AG08395 (cell line): ENCODE measurements at places on chromosomes 3 and 15.

GRCh38 chr15:25243800-25244097 is 195.1 kb downstream of the UBE3A start:
- DNase-seq: no peak

DNA sequence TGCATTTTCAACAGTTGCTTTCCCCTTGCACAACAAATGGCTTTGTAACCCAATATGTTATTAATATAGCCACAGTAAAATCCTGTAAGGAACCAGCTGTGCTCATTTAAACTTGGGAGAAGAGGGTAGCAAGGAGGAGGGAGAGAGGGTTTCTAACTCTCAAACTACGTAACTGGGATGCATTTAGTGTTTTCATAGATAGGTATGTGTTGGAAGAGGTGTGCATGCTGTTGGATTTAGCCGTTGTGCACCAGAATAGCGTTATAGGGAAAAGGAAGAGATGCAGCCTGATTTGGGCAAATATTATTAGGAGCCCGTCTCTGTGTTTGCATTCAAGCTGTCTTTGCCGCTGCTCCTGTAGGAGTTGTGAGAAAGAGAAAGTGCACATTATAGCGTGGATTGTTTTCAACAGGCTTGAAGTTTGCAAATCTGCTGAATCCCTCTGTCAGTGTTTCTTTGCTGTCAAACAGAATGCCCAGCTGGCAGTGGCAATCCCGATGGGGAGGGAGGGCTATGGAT is 39.4 kb downstream of the ARPP21 start:
- DNase-seq: no peak

DNA sequence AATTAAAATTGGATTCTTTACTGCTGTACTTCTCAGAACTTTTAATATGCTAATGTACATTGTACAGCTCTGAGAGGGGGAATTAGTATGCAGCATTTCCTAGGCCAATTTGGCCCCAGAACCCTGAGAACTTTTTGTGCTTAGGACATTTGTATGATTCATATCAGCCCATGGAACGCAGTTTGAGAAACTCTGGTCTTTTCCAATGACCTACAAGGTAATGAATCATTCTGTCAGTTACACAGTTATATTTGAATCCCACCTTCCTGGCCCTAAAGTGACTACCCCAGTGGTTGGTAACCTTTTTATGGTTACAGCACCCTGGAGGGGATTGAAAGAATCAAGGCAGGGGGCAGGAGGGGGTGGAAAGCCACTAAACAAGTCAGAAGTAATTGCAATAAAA is 25.6 kb upstream of the KBTBD12 start:
- DNase-seq: no peak

- no peak for DNase-seq
Observed at GRCh38 chr3:50168791-50169190, 13.7 kb downstream of the SEMA3F start.

- DNase-seq: peak; percentile 51
Observed at GRCh38 chr15:94164202-94164807, 67.1 kb upstream of the MCTP2 start.

DNA sequence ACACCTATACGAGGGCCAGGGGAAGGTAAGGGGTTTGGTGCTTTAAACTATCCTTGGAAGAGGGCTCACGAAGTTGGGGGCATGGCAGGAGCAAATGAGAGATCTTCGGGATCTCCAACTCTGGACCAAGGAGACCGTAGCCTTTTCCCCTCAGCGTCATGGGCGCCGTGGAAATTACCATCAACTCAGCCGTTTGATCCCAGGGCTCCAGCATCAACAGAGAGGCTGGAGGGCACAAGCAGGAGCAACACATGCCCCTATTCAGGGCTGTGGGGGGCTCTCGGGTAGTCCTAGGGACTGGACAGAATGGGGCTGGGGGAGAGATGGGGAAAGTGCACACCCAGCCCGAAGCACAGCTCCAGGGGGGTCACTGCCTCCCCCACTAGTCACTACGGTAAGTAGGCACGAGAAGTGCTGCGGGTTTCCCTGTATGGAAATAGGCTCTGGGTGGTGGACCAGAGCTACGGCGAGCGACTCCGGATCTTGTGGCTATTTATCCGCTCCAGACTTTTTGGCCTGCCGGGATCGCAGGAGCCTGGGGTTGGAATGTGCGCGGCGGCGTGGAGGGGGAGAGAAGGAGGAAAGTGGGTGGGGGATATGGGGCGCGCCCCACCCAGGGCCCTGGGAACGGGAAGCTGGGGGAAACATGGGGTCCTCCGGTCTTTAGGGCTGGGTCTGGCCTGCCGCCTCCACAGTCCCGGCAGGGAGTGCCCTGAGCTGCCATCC is 539 bp upstream of the LAMB2 start:
- peak; percentile 94 for DNase-seq

DNA sequence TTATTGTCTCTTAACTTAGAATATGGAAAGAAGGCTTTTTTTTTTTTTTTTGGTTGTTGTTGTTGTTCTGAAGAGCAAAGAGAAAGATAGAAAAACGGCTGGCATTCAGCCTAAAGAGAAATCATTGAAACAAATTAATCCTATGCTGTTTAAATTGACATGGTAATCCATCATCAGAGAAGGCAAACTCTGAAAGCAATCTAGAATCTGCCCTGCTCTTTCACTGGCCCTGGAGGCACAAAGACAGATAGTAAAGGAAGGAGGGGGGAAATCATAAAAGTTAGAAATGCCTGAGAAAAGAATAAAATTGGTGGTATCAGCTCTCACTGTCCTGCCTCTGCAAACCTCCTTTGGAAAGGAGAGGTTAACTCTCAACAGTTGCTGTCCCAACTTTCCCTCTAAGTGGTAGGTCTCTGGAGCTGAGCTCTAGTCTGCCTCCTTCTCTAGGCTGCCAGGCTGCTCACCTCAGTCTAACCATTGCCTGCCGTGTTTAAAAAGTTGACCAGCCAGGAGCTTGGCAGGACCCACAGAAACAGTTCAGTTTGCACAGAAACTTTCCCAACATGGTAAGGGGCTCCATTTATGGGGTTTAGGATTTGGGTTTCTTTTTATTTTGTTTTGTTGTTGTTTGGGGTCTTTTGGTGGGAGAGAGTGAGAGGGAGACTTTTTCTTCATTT is 13.4 kb upstream of the NR2F2 start:
- no peak for DNase-seq

GRCh38 chr3:195040094-195040493 is 230.9 kb downstream of the XXYLT1 start:
- DNase-seq: no peak

DNA sequence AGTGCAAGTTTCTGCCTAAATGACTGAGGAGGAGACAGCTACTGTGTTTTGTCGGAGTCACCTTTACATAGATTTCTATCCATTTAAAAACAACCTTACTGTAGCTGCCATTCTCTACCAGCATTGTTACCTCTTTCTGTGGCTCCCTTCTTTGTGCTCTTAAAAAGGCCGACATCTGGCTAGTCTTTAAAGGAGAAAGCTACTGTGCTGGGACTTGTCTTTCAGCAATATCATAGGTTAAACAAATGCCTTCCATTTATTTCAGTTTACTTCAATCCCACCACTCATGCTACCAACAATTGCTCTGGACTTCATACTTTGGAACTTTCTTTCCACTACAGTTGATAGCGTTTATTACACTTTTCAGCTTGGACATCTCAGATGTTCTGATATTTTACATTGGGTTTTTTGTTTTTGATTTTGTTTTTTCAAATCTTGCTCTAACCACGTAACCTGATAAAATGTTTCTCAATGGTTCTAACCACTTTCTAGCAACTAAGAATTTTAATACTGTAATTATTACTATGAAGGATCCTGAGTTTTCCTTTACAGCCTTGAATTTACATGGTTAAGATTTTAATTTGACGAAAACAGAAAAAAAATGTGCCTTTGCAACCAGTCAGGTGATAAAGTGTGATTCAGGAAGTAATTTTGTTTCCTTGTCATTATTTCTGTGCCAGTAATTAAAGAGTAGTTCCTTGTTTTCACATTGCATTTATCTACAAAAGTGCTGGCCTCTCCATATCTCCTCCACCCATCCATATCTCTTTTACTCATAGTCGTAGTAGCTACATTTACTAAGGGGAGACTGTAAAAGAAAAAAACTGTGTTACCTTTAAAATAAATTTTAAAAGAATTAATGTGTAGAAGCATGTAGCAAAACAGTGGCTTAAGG is 1.3 kb upstream of the CBLB start:
- no peak for DNase-seq

DNA sequence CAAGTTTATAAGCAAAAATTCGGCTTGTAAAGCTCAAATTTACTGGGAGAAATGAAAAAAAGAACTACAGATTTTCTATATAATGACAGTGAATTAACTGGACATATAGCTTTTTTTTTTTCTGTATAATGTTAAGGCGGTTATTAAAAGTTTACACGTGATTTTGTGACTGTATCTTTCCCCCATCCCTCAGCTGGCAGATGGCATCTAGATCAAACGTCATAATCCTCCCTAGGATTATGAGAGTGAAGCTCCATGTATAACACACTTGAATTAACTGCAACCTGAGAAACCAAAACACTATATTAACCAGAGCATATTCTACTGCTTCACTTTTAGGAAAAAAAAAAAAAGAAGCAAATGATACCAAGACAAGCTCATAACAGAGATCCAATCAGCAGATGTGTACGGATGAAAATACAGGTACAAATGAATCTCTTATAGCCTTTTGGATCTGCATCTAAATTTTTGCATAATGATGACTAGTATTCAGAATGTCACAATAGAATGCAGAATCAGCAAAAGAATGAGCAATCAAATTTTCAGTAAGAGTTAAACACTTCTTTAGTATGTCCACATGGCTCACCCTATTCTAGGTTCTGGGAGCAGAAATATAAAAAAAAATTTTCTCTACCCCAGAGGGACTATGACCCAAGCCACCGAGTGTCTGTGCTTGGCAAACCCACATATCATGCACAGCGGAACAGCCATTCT is 12.4 kb downstream of the MOBP start:
- DNase-seq: no peak

DNA sequence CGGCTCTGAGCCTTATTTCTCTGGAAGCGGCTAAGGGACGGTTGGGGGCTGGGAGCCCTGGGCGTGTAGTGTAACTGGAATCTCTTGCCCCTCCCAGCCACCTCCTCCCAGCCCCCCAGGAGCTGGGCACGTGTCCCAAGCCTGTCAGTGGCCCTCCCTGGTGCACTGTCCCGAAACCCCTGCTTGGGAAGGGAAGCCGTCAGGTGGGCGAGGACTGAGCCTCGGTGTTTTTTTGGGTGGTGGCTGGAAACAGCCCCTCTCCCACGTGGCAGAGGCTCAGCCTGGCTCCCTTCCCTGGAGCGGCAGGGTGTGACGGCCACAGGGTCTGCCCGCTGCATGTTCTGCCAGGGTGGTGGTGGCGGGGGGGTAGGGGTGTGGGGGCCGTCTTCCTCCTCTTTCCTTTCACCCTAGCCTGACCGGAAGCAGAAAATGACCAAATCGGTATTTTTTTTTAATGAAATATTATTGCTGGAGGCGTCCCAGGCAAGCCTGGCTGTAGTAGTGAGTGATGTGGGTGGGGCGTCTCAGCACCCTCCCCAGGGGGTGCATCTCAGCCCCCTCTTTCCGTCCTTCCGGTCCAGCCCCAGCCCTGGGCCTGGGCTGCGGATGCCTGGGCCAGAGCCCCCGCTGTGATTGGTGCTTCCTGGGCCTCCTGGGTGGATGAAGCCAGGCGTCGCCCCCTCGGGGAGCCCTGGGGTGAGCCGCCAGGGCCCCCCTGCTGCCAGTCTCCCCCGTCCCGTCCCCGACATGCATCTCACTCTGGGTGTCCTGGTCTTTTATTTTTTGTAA is 58.8 kb upstream of the GOLGA8A start:
- DNase-seq: no peak

GRCh38 chr3:191372122-191372521 is 41.8 kb upstream of the UTS2B start:
- no peak for DNase-seq

DNA sequence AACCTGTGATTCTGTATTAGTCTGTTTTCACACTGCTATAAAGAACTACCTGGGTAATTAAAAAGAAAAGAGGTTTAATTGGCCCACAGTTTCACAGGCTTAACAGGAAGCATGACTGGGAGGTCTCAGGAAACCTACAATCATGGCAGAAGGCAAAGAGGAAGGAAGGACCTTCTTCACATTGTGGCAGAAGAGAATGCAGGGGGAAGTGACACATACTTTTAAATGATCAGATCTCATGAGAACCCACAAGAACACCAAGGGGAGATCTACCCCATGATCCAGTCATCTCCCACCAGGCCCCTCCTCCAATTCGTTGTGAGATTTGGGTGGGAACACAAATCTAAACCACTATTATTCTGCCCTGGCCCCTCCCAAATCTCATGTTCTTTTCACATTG is 6.1 kb downstream of the ZKSCAN7 start:
- DNase-seq: no peak

GRCh38 chr15:77473328-77473727 is 52.6 kb downstream of the HMG20A start:
- no peak for DNase-seq

DNA sequence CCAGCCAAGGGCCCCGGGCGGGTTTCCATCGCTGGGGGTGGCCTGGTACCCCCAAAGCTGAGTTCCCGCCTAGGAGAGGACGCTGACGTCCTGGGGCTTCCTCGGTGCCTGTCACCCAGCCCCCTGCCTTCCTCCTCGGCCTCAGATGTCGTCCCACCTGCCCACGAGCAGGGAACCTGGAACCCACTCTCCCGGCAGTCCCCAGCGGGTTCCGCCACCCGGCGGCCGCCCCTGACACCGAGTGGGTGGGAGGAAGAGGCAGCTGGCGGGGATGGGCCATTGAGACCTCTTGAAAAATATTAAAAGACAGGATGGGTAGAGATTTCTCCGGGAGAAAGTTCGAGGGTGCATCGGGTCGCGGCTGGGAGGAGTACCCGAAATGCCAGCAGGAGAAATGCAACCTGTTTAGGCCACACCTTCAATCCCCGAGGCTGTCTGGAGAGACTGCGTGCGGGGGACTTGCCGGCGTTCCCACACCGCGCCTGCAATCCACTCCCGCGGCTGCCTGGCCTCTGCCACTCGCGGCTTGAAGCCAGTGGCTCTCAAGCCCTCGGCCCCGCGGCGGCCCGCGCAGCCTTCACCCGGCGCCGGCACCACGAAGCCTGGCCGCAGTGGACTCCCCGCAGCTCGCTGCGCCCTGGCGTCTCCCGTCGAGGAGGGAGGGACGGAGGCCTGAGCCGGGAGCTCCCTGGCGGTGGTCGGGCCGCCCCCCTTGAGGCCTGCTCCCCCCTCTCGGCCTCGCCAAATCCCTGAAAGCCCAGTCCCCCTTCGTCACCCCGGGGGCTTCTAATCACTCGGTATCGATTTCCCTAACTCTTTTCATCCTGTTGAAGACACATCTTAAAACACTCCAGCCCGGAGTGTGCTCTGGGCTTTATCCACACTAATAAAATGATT is 8.6 kb upstream of the NR2F2 start:
- DNase-seq: no peak

DNA sequence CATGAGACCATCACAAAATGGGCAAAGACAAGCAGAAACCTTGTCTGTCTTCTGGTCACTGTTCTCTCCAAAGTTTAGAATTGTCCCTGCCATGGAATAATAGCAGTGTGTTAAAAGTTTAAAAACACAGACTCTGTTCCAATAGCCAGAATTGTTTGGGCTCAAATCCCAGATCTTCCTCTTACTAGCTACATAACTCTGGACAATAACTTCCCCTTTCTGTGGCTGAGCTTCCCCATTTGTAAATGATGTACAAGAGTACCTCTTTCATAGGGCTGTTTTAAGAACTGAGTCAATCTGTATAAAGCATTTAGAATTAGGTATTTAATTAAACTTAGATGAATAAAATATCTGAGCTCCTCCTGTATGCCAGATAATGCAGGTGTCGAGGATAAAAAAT is 623.0 kb downstream of the NTRK3 start:
- no peak for DNase-seq

- no peak for DNase-seq
Observed at GRCh38 chr3:25940935-25941334, 151.0 kb downstream of the OXSM start.

- no peak for DNase-seq
Observed at GRCh38 chr3:171890398-171890797, 47.2 kb downstream of the TMEM212 start.
